ENCODE measurements at places on chromosomes 5 and 9. TPM values are rescaled to one million over a fixed set of nuclear protein-coding genes. Genes with fewer than 3 reads are reported as not detected.

Gene PLCXD3
- polyA plus RNA-seq = 9.7 TPM

Gene UIMC1
- polyA plus RNA-seq = 11.2 TPM

Gene CRB2
- polyA plus RNA-seq = not detected

Gene MARCHF11
- not detected for polyA plus RNA-seq

Gene TTC16
- polyA plus RNA-seq = not detected

Gene CREBRF
- polyA plus RNA-seq = 7.5 TPM

Gene MAMDC2
- 3.9 TPM for polyA plus RNA-seq

Gene SHISAL2B
- polyA plus RNA-seq = not detected

Gene KCNMB1
- polyA plus RNA-seq = 6.3 TPM

Gene CLIC3
- not detected for polyA plus RNA-seq

Gene GARNL3
- 157 TPM for polyA plus RNA-seq

Gene RASGRF2
- polyA plus RNA-seq = 5.1 TPM

Gene ARSI
- not detected for polyA plus RNA-seq

Gene FBP2
- polyA plus RNA-seq = not detected

Gene ZNF883
- polyA plus RNA-seq = 51.5 TPM

Gene PTPRD
- 17.0 TPM for polyA plus RNA-seq

Gene APC
- polyA plus RNA-seq = 68.3 TPM

Gene DHFR
- polyA plus RNA-seq = 9.2 TPM

Gene SCGB3A2
- polyA plus RNA-seq = not detected

Gene SLC6A19
- not detected for polyA plus RNA-seq

Gene SPINK7
- polyA plus RNA-seq = not detected

Gene TRPM6
- not detected for polyA plus RNA-seq

Gene ADGRV1
- 36.2 TPM for polyA plus RNA-seq

Gene BRINP1
- polyA plus RNA-seq = 38.1 TPM

Gene PHF24
- polyA plus RNA-seq = 10.5 TPM

Gene ARHGEF28
- 2.6 TPM for polyA plus RNA-seq

Gene CDX1
- polyA plus RNA-seq = not detected

Gene TRIO
- 40.3 TPM for polyA plus RNA-seq

Gene GPX8
- 1.8 TPM for polyA plus RNA-seq

Gene QSOX2
- polyA plus RNA-seq = 4.1 TPM

Gene TEX48
- not detected for polyA plus RNA-seq

Gene ACER2
- not detected for polyA plus RNA-seq

Gene DDX46
- 35.5 TPM for polyA plus RNA-seq

Gene LCN15
- polyA plus RNA-seq = not detected

Gene IFNK
- polyA plus RNA-seq = not detected

Gene IFNA2
- 0.22 TPM for polyA plus RNA-seq

Gene OR13C2
- not detected for polyA plus RNA-seq

Gene SLC25A2
- polyA plus RNA-seq = not detected

Gene HAVCR1
- polyA plus RNA-seq = not detected

Gene TBC1D13
- 2.6 TPM for polyA plus RNA-seq

Gene AOPEP
- polyA plus RNA-seq = 13.3 TPM

Gene KCNV2
- polyA plus RNA-seq = not detected

Gene STARD4
- polyA plus RNA-seq = 640 TPM

Gene GKAP1
- 12.4 TPM for polyA plus RNA-seq

Gene GLDC
- polyA plus RNA-seq = 20.2 TPM

Gene DDX4
- not detected for polyA plus RNA-seq

Gene PCDHGC5
- polyA plus RNA-seq = 0.34 TPM

Gene HACD4
- polyA plus RNA-seq = 0.16 TPM

Gene SPINK6
- polyA plus RNA-seq = 2,131 TPM

Gene CER1
- polyA plus RNA-seq = not detected

Gene TRPM3
- polyA plus RNA-seq = 7.1 TPM

Gene PCDHGA5
- 2.5 TPM for polyA plus RNA-seq

Gene IFNB1
- not detected for polyA plus RNA-seq

Data from Purkinje cell (primary cell).